ENCODE measurements at places on chromosomes 3 and 15. TPM values are rescaled to one million over a fixed set of nuclear protein-coding genes. Genes with fewer than 3 reads are reported as not detected.

SOX14 gene
- total RNA-seq: not detected

TTLL13 gene
- total RNA-seq: not detected

ARRDC4 gene
- 25.4 TPM for total RNA-seq

GOLGA8F gene
- total RNA-seq: not detected

All from skin of body (tissue), 3 donors.